ENCODE measurements at places on chromosomes 2 and 18.

DNA sequence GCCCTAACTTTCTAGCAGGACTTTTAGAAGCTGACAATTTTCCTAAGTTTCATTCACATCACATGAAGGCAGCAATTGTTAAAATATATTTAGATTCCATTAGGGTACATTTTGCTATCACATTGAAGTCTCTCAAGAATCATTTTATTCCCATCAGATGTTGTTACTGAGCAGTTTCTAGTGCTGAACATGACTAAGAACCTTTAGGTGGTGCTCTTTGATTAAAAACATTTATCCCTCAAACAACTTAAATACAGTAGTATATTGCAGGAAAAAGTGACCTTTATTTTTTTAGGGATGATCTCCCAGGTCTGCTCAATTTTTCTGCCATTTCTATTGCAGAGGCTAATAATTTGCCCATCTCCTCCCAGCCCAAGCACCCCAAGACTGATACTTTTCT is 22.9 kb upstream of the NARS1 start:
- no peak for DNase-seq
- H3K27me3 ChIP-seq: no peaks in the 10 kb centered on the region
- no peak overlapping the region for H3K4me3 ChIP-seq
- H3K27ac ChIP-seq: no peak overlapping the region

- no peak for DNase-seq
- no peaks in the 10 kb centered on the region for H3K36me3 ChIP-seq
- H3K4me3 ChIP-seq: no peak overlapping the region
- H3K4me1 ChIP-seq: peaks cover 28% of the 10 kb centered on the region
- H3K27ac ChIP-seq: no peak overlapping the region
Observed at GRCh38 chr2:85264471-85264870, 63.3 kb downstream of the TGOLN2 start.

DNA sequence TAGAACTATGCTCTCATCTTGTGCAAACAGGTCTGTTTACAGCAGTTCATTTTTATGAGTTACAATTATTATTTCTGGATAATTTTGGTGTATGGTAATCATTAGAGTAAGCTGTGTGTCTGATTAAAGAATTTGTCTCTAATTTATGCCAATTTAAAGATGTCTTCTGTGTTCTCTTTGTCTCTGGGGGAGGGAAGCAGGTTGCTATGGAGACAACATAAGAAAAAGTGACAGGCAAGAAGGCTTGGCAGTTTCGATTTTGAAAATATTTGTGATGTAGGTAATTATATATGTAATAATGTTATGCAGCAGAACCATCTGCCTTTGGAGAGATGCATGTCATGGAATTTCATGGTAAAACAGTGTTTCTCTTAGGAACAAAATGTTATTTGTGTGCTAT is 78.2 kb downstream of the SH3RF3 start:
- no peak for DNase-seq
- no peaks in the 10 kb centered on the region for H3K27me3 ChIP-seq
- H3K4me1 ChIP-seq: peaks cover 26% of the 10 kb centered on the region
- no peak overlapping the region for H3K27ac ChIP-seq
- no peak overlapping the region for H3K4me3 ChIP-seq

GRCh38 chr18:50080316-50080715 is 114.6 kb downstream of the MYO5B start:
- no peaks in the 10 kb centered on the region for H3K4me1 ChIP-seq
- H3K27me3 ChIP-seq: no peaks in the 10 kb centered on the region
- H3K4me3 ChIP-seq: no peak overlapping the region
- no peak for DNase-seq
- no peak overlapping the region for H3K27ac ChIP-seq

DNA sequence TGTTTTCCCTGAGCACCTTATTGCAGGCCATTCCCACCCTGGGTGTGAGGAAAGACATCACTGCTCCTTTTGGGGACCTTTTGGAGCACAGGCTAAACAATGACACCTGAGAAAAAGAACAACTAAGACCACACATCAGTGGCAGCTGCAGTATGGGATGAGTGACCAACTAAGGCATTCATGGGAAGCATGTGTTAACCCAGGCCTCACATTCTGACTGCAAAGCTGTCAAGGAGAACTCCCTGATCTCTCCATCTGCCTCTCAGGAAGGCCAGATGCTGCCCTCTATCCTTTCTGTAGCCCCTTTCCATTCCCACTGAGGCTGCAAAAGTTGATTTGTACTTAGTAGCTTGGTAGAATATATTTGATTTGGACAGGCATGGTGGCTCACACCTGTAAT is 277.7 kb upstream of the FBXO11 start:
- H3K36me3 ChIP-seq: no peaks in the 10 kb centered on the region
- no peak overlapping the region for H3K4me3 ChIP-seq
- H3K27me3 ChIP-seq: no peaks in the 10 kb centered on the region
- no peaks in the 10 kb centered on the region for H3K4me1 ChIP-seq

DNA sequence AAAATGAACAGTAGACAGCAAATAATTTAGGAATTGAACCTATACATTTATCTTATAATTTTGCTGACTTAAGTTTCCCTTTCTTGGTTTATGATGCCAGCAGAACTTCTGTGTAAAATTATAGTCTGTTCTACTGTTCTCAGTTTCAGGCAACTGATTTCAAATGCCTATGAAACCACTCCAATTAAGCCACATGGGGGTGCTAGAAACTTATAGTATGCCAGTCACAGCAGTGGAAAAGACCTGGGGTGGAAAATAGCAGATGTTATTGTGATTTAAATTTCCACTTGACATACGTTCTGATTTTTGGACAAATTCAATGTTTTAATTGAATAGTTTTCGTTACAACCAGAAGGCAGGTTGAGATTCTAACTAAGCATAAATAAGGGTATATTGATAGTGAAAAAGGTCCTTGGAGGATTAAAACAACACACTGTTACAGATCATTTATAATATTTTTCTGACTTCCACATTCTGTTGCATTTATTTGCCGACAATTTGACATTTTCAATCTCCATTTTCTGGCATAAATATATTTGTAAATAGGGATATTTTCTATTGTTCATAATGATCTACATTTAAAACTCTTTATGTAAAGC is 61.4 kb downstream of the CPS1 start:
- DNase-seq: no peak
- no peak overlapping the region for H3K4me3 ChIP-seq
- H3K27ac ChIP-seq: no peak overlapping the region
- no peaks in the 10 kb centered on the region for H3K36me3 ChIP-seq
- no peaks in the 10 kb centered on the region for H3K4me1 ChIP-seq
- no peaks in the 10 kb centered on the region for H3K27me3 ChIP-seq

DNA sequence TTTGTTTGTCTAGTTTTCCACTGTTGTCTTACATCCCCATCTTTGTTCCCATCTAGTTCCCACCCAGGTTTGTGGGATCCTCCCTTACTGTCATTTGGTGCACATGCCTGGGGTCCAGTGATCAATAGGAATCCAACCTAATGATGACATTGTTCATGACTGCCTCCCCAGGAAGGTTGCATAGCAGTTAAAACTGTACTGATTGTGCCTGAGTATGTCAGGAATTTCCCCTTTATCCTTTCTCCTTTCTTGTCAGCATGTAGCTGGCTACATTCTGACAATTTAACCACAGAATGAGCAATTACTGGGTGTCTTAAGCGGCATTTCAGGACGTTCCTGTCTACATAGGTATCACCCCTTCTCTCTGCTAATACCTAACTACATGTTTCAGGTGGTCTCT is 653.0 kb downstream of the CNTNAP5 start:
- DNase-seq: no peak
- H3K4me3 ChIP-seq: no peak overlapping the region
- H3K36me3 ChIP-seq: no peaks in the 10 kb centered on the region
- H3K27me3 ChIP-seq: no peaks in the 10 kb centered on the region

DNA sequence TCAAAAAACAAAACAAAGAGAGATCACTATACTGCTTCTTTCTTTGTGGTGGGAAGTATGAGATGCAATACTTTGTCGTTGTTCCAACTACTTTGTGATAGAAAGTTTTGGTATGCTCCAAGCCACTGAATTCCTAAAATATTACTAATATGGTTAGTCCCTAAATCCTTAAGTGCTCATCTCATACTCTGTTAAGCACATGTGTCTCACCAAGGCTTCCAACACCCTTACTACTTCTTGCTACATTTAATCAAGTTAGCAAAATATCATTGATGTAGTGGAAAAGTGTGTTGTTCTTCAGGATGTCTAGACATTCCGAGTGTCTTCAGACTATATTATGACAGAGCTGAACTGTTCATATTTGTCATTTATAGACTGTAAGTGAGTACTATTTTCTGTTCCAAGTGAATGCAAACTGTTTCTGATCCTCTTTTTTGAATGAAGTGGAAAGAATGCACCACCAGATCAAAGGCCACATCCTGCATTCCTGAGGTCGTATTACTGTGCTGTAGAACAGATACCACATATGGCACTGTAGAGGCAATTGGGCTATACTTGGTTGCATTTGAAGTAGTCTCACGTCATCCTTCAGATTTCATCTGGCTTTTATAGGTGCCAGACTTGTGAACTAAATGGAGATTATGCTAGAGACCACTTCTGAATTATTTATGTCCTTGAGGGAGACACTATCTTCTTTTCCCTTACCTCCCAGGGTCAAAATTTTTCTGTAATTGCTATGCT is 298.4 kb upstream of the ZNF521 start:
- H3K4me3 ChIP-seq: no peak overlapping the region
- H3K36me3 ChIP-seq: no peaks in the 10 kb centered on the region
- H3K27ac ChIP-seq: no peak overlapping the region
- no peaks in the 10 kb centered on the region for H3K4me1 ChIP-seq
- no peaks in the 10 kb centered on the region for H3K27me3 ChIP-seq
- no peak for DNase-seq

DNA sequence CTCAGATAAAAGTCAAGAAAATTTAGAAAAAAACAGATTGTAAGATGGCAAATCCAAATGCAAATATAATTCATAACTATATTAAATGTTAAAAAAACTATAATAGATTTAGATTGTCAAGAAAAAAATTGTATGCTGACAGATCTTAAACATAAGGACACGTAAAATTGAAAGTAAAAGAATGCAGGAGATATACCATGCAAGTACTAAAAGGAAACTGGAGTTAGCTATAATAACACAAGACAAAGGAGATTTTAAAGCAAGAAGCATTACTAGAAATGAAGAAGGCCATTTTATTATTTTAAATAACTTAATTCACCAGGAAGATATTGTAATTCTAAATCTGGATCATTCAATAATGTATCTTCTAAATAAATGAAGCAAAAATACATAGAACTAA is 48.3 kb downstream of the TTC21B start:
- no peak for DNase-seq
- H3K4me1 ChIP-seq: peaks cover 9% of the 10 kb centered on the region
- H3K27me3 ChIP-seq: no peaks in the 10 kb centered on the region
- H3K27ac ChIP-seq: no peak overlapping the region

Data from tibial nerve (tissue), 4 donors.